ENCODE measurements at places on chromosomes 5 and 9.

DNA sequence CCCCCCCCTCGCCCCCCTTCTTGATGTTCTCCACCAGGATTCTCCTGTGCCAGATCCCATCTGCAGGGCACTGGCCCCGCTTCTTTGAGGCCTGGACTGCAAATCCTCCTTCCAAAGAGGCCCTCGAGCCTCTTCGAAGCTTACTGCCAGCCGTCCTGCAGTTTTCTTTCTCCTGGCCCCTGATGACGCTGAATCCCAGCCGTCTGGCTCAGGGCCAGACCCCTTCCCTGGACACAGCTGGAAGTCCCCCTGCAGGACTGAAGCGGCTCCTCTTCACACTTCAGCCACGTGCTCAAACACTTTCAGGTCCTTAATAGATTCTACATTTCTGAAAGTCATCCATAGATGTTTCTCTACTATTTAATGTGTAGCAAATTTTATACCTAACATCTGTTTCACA, 121.5 kb downstream of the EHMT1 start:
- no peak for DNase-seq

DNA sequence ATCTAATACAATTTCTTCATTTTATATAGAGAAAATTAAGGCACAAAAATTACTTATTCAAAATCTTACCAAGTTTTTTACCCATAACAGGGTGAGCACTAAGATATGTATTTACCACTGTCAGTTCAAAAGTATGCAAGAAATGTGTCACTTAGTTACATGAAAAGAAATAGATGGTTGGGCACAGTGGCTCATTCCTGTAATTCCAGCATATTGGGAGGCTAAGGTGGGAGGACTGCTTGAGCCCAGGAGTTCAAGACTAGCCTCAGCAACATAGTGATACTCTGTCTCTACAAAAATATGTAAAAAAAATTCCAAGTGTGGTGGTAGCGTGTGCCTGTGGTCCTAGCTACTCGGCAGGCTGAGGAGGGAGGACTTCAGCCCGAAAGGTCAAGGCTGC, 19.4 kb downstream of the YIPF5 start:
- no peak for DNase-seq

DNA sequence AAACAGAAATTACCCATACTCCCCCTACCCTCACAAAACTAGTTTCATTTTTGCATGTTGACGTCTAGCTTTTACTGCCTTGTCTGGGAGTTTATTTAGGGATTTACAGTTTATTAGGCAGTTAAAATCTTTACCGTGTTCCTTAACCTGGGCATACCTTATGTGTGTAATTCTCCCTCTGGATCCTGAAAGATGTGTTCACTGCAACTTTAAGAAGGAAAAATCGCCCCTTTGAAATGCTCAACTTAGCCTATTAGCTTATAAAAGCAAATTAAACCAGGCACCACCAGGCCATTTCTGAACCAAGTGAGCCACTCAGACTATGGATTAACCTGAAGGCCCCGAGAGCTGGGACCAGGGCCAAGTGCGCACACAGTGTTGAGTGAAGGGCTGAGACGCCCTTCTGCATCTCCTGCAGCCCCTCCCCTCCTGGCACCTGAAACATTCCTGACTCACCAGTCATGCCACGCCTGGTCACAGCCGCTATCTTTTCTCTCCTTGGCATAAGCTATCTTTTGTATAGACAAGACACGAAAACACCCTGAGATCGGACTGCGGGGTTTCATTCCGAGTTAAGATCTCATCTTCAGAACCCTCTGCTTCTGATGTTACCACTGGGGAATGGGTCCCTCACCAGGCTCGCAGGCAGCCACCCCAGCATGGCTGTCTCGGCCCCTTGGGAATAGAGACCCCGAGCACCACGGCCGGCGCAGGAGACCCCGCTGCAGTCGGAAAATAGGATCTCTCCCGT, 111.9 kb downstream of the ROR2 start:
- DNase-seq = no peak

DNA sequence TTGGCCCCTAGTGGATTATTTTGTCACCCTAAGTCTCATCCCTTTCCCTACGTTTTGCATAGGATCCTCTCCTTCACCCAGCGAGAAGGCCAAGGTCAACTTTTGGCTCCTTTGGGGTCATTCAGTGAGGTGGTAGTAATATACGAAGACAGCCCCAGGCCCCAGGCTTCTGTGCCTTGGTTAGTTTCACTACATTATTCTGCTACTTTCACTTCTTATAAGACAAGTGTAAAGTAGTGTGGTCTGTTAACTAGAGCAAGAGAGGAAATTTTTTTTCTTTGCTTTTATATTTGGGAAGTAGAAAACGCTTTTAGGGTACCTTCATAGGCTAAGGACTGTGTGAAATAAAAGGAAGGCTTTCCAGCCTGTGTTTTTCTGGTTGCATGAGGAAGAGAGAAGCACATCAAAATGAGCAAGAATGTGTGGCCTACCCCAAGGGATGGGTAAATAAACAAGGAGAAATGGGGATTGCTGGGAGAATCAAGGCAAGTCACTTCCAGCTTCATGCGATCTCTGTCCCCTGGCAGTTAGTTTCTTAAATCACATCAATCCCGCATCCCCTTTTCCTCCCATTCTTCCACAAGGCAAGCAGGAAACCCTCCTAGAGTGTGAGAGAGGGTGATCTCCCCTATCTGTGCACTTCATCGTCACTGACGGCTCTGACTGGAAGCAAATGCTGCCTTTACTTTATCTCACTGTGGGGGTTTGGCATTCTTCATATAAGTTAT, 677.0 kb upstream of the WWC1 start:
- no peak for DNase-seq

GRCh38 chr9:88370346-88370745, 17.9 kb upstream of the SPIN1 start:
- DNase-seq = no peak

DNA sequence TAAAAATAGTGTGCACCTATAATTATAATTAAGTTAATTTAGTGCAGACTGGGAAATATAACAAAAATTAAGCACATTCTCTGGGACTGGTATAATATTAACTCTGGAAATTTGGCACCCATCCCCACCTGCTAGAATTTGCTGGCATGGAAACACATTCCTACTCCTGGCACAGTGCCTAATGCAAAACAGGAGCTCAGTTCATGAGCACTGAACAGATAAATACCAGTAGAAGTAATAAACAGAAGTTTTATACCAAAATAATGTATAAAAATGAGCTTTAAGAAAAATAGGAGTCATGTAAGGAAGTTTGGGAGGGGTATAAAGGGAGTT, 23.7 kb upstream of the NPR3 start:
- no peak for DNase-seq

- no peak for DNase-seq
Measured at GRCh38 chr5:55994495-55994997, at the start of gene IL6ST. Gene IL6ST, minus strand, starts transcription at chr5:55994963. Its CDS starts 18,685 bp downstream, at chr5:55976278.

- no peak for DNase-seq
Measured at GRCh38 chr5:15737036-15737821, 237.2 kb downstream of the FBXL7 start.

DNA sequence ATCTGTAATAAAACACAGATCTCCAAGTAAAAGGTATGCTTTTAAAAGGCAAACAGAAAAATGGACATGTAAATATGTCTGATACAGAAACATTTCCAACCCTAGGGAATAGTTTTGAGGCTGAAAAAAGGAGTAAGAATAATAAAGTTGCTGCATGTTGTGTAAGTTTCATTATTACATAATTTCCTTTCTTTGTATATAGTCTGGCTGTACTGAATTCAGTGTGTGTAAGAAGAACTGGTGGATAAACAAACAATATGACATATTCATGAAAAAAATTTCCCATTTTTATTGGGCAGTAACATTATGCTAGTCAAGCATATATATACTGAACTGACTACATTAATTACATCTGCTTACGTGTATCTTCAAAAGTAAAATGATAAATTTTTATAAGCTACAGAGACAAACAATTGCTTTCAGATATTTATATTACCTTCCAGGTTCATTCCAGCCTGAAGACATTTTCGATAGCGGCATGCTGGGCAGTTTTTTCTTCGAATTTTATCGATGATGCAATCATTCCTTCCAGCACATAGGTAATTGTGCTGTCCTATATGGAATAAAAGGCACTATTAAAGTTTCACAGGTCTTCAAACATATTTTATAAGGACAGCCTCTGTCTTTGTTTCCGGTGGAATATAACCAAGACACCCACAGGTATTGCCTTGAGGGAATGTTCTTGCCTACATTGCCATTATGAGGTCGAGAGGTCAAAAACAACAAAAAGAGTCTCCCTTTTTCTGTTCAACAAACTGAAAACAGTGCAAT, 93.6 kb downstream of the NR3C1 start:
- no peak for DNase-seq

- no peak for DNase-seq
Measured at GRCh38 chr5:35129276-35129675, 81.5 kb upstream of the AGXT2 start.

DNA sequence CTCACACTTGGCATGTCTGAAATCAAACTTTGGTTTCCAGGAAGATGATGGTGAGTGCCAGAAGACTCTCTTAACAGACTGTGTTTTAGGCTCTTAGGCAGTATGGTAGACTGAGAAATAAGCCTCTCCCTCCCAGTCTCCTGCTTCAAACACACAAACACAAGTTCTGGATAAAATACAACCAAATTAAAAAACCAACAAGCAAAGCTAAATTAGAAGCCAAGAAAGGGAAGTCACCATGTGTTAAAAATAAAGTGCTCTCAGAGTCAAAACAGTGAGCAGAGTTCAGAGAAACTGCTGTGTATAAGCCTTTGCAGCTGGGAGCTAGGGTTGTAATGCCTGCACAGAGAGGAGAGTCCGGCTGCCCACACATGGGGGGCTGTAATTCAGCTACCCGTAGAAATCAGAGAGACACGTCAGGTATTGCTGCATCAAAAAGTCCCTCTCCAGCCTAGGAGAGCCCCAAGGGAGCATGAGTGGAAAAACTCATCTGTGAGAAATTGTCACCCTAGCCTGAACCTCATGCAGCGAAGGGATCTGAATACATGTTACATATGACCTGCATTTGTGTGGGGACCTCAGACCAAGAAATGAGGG, 62.6 kb downstream of the ANGPTL2 start:
- no peak for DNase-seq

- no peak for DNase-seq
Measured at GRCh38 chr9:76166526-76166925, 227.7 kb downstream of the RFK start.

DNA sequence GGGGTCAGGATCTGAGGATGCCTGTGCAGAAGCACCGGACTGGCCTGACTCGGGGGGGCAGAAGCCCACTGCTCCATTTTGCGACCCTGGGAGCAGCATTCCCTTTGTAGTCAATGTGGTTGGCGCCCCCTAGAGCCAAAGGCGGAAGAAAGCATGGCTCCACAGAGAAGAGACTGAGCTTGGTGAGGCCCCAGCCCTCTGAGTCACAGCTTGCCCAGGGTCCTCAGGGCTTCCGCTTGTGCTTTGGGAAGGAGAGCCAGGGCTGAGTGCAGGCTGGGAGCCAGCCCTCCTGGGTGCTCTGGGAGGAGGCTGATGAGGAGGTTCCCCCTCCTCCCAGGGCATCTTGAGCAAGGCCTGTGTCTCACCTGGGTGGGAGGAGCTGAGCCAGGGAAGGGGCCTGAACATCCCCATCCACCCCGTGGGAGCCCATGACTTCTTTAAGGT, 5.5 kb upstream of the AQP3 start:
- no peak for DNase-seq

GRCh38 chr5:180540050-180540694, 46.0 kb downstream of the CNOT6 start:
- no peak for DNase-seq

DNA sequence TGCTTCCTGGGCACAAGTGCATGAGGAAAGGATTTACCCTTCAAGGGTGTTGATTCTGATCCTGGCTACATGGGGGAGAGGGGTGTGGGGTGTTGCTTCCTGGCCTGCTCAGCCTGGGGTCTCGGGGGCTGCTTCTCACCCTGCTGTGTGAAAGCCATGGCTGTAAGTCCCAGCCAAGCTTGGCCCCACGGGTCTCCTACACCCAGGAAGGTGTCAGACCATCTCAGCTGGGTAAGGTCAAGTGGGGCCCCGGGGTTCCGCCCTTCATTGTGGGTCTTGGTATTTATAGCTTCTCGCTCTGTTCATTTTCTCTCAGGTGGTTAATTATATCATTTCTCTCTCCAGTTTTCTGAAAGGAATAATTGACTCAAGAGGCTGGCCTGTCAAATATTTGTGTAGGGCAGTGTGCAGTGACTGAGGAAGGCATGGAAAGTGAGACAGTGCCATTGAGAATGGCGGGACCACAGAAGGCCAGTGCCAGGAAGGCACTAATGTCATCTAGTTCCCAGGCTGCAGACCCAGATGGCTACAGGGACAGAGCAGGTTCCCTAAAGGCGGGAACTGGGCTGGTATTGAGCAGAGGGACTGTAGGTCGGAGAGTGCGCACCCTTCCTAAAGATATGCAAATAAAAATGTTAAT, 126.0 kb downstream of the FOXD1 start:
- no peak for DNase-seq

- DNase-seq = peak; percentile 43
Measured at GRCh38 chr9:93302586-93303257, 118.8 kb downstream of the WNK2 start.

DNA sequence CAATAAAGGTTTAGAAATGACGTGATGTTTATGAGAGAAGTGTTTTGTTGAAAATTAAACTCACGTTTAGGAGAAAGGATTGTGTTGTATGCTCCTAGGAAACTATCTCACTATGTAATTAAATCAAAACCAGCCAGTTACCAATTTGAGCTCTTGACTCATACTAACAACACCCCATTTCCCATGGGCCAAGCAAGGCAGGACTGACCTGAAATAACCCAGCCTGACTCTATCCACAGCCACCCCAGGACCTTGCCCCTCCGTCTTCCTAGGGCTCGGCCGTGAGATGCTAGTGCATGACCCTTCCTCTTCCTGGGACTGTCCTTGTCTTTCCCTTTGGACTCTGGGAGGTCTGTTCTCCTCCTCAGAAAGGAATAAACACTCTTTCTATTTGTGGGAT, 16.4 kb downstream of the TLR4 start:
- no peak for DNase-seq

DNA sequence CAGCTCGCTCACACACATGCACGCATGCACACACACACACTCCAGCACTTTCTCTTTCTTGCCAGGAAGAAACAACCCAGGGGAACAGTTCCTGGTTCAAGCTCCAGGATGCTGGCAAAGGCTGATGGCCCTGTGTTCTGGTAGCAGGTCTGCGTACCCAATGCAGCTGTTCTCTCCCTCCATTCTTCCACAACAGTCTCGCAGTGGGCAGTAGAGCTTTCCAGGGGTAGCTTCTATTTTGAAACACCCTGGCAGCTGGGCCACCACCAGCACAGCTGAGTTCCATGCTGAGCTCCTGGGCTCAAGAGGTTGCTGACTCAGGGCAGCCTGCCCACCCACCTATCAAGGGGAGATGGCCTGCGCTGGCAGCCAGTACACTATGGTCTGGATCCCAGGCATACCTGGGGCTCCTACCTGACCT, 4.7 kb downstream of the VDAC1 start:
- DNase-seq = no peak

DNA sequence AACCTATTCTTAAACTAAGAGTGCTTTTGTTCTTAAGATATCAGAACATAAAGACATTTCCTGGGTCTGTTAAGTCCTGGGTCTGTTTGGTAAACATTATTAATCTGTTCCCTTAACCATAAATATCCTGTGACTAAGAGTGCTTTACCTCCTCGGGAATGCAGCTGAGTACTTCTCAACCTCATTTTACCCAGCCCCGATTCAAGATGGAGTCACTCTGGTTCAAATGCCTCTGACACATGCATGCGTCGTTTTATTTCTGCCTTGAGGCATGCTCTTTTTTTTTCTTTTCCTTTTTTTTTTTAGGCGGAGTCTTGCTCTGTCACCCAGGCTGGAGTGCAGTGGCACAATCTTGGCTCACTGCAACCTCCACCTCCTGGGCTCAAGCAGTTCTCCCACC, 39.8 kb upstream of the FBXL17 start:
- DNase-seq = no peak

GRCh38 chr9:80156756-80157472, 585.1 kb downstream of the TLE4 start:
- DNase-seq = no peak

Data from activated naive CD4-positive, alpha-beta T cell (primary cell).